ENCODE measurements at places on chromosomes 3 and 15.
A peak's percentile ranks its signal among the peaks of the same experiment; 100 is the strongest.

- DNase-seq = peak; percentile 3
These were observed 250.4 kb downstream of the TJP1 start for GRCh38 chr15:29571792-29572431.

GRCh38 chr15:73633991-73634495, 854 bp upstream of the NPTN start:
- DNase-seq = peak; percentile 97

DNA sequence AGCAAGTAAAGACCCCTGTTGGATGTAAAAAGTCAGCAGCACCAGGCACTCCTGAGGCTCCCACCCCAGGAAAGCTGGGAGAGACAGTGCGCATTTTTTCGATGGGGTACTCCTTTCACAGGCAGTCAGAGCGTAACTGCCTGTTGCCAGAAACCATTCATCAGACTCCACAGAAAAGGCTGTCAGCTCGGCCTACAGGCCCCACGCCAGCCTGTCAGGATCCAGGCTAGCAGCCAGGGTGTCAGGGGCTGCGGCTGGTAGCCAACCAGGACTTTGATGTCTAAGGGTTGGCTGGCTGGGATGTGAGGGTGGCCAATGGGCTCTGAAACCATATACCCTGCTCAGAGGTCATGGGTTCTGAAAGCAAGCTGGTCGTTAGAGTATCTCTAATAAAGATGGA, 164.5 kb downstream of the WNT5A start:
- no peak for DNase-seq

- peak; percentile 82 for DNase-seq
These were observed 9.2 kb downstream of the EIF3J start for GRCh38 chr15:44545913-44546802.

DNA sequence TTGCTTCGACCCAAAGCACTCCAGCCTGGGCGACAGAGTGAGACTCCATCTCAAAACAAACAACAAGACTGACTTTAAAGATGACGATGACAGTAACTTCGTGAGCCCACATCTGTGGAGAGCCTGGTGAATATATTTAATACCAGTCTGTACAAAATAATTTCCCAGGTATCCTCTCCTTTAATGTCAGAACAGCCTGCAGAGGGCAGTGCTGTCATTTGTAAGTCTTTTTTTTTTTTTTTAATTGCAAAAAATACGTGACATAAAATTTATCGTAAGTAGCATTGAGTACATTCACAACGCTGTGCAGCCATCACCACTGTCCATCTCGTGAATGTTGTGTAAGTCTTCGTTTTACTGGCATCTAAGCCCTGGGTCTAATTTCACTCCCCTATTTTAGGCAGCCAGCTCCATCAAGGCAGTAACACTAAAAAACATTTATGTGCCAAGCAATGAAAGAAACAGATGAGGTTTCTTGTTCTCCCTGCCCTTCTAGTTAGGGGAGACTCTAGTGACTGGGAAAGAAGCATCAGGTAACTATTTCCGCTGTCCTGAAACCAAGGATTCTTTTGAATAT, 1.4 kb downstream of the HTD2 start:
- peak; percentile 79 for DNase-seq

DNA sequence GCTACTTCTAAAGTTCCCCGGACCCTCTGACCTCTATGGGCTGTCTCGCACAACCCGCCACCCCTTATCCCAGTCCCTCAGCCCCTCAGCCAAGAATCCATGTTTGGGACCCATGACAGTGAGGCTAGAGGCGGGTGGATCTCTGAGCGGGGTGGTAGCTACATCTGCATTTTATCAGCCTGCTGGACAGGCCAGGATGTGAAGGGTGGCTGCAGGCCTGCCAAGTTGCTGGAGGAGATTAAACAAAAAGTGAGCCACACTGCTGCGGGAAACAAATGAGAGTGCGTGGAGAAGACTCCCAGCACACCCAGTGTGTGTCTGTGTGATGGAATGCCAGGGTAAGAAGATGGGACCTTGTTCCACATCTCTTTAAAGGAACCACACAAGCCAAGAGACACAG, 51.1 kb upstream of the SPATA12 start:
- no peak for DNase-seq

All from GM23248 (cell line).